WERI-Rb-1 (cell line): ENCODE measurements at places on chromosomes 12 and 14.

DNA sequence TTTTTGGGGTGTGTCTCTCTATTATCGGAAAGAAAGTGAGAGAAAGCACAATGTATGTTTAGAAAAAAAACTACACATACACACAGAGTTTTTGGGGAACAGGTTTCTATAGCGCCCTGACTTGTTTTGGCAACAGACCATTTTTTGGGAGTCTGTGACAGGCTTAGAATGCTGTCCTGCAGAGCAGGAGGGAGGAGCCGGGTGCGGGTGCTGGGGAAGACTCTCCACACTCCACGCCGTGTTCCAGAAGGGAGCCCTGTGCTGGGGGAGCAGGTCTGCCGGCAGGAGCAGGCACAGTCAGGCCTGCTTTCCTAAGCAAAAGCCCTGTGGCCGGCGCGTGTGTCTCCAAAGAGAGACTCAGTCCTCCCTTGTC lies 26.5 kb downstream of the CD9 start:
- DNase-seq, result no peak

DNA sequence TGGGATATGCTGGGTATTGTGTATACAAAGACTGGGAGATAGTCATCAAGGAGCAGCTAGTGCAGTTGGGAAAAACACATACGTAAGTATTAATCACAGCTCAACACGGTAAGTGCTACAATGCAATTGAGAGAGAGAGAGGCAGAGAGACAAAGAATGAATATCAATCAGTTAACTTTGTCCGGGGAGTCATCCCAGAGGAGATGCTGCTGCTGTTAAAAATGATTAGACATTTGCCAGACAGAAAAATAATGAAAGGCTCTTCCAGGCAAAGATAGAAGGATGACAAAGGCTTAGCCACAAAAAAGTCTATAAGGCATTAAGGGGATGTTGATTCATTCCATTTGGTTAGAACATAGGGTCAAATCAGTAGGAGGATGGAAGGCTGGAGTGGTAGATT lies 45.1 kb downstream of the AKAP6 start:
- no peak for DNase-seq

- no peak for DNase-seq
Observed at GRCh38 chr12:4201333-4202100, 72.0 kb upstream of the CCND2 start.

DNA sequence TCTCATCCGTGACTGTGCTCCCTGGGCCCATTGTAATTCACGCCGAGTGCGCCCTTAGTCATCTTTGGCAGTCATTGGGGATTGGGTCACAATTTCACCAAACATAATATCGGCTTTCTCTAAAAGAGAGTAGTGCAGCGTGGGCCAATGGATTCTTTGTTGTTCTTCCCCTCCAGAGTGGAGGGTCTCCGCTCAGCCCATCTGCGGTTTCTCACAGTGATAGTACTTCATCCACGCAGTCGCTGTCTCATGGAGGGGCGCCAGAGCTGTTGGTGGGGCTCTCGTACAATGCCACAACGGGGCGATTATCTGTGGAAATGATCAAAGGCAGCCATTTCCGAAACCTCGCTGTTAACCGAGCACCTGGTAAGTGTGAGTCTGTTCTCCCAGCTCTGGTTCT lies 321.8 kb downstream of the SNAPC1 start:
- no peak for DNase-seq

- DNase-seq, result no peak
Observed at GRCh38 chr14:91931478-91932088, 15.9 kb downstream of the FBLN5 start.

DNA sequence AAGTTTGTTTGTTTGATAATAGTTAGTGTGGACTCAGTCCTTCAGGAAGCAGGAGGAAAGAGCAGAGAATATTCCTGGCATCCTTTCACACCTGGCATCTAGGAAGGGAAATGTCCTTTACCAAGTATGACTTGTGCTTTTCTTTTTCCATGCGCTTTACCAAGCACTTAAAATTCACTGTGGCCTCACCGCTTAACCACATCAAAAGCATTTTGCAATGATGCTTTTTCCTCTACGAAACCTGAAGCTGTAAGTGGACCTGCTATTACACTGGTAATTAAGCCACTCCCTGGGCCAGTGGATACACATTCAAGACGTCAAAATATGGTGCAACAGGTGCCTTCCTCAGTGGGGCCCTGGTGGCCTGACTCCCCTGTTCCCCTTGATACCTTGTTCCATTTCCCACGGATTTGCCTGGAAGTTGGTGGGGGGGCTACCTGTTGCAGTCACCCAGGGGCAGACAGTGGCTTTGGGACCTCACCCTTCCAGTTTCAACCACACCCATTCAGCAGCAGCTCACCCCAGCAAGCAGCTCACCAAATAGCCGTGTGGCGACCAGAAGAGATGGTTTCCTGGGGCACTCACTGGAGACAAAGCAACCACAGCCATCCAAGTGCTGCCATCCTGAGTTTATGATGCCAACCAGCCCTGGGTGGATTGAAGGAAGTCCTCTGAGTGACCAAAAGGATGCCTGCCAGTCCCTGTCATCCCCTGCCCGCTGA lies 14.2 kb upstream of the FZD10 start:
- no peak for DNase-seq

DNA sequence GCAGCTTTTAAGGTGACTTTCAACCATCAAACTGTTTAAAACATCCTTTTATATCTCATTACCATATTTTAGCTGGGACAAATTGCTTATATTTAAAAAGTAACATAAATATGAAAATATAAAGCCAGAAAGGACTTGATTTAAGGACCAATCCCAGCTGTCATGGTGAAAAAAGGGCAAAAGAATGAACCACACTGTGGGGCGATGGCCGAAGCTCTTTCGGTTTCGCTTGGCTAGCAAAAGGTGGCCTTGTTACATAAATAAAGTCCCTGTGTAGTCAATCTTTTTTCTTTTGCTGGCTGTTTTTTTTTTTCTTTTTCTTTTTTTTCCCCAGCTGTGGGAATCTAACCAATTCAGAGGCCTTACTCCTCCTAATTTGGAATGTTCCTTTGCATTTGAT lies 50.9 kb downstream of the FBXO33 start:
- no peak for DNase-seq

GRCh38 chr14:73788701-73789551 lies 62.7 kb upstream of the PTGR2 start:
- DNase-seq, result no peak

GRCh38 chr12:96205908-96206307 lies 11.7 kb downstream of the ELK3 start:
- DNase-seq, result no peak

DNA sequence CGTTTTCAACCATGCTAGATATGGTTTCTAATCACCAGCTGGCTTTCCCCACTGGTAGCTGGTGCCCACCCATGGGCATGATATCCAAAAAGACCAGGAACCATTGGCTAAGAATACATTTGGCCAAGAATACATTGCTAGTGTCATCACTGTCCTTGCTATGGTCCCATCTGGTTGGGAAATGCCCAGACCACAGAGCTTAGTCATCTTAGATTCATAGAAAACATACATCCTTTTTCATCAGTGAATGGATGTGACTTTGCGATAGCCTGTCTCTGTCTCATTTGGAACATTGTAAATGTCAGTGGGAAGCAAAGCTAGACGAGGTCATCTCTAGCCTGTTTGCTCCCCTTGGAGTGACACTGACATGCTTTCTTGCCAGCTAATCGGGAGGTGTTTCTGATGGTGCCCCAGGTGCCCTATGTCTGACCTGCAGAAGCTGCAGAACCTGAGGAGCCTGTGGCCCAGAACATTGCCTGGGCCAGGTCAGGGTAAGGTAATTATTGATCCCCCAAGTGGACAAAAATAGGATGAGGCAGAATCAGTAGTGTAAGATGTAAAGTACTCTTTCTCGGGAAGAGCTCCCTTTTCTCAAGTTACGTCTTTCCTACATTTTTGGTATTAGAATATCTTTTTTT lies 194.8 kb downstream of the SLC41A2 start:
- DNase-seq, result no peak
